RWPE1 (cell line): ENCODE measurements at places on chromosomes 7 and 10.

- DNase-seq, result no peak
Observed at GRCh38 chr10:63608511-63608910, 87.3 kb downstream of the REEP3 start.

- DNase-seq, result no peak
Observed at GRCh38 chr10:58771863-58772262, 259.2 kb downstream of the BICC1 start.

- DNase-seq, result peak; percentile 48
Observed at GRCh38 chr10:70381471-70382421, 679 bp downstream of the LRRC20 start.

DNA sequence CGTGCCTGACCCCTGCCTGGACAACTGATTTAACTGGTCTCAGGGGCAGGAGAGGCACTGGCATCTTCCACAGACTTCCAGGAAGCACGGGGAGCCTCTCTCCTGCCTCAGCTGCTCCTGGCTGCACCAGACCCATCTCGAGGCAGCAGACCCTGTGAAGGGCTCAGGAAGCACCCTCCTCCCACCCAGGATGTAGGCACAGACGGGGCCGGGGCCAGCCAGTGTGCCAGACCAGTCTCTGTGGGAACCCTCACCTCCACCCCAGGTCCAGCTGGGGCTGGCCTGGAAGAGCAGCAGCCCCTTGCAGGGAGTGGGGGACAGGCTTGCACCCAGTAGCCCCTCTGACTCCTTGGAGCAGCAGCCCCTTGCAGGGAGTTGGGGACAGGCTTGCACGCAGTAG is 56.3 kb downstream of the RASGEF1A start:
- DNase-seq, result no peak

GRCh38 chr7:144049491-144049890 is 743 bp downstream of the OR2A5 start:
- DNase-seq, result no peak

DNA sequence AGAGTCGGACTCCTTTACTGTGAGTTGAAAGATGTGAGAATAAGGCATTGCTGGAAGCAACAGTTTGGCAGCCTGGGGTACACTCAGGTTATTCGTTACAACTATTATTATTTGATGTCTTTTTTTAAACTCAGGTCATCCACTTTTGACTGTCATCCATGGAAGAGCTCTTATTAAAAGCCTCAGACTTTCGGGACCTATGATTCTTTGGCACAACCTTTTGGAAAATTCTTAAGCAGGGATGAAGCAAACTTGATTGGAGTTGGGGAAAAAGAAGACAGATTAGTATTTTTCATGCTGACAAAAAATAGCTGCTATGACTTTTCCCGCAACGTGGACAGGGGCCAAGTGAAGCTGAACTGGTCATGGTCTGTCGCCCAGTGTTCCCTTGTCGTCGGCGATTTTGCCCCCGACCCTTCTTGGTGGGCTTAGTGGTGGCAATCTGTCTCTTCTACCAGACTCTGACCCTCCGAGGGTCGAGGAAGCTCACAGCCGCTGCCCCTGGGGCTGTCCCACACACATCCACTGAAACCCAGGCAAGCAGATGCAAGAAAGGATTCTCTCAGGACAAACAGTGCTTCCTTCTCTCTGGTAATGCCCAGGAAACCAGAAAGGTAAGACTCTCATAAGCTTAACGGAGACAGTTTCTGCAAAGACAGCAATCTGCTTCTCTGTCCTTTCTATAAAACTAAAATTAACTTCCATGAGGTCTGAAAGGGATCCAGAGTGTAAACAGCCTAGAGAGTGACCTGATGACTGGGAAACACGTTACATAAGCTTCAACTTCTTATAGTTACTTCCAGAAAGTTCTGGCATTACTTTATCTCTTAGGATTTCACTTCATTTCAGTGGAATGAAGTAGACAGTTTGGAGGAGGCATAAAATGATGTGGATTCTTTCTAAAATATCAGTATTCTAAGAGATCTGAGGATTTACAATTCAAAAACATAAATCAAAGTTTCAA is 1.0 kb downstream of the CPED1 start:
- no peak for DNase-seq

DNA sequence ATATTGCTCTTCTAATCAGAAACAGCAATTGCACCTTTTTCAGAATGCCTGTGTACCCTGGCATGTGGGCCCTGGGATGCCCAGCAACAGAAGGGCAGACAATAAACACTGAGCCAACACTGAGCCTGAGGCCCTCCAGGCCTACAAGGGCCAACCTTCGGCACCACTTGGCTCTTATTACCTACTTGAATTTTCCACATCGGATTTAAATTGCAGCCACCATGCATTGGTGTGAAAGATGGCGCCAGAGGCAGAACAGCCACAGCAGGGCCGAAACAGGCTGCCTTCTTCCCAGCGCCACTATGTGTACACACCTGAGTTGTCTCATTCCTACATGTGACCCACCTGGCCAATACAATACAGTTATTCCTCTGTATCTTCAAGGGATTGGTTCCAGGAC is 51.4 kb upstream of the EZH2 start:
- no peak for DNase-seq

GRCh38 chr7:66700633-66701131 is 39.9 kb upstream of the RABGEF1 start:
- DNase-seq, result no peak

GRCh38 chr7:39615350-39615975 is 7.9 kb upstream of the RALA start:
- no peak for DNase-seq

- DNase-seq, result no peak
Observed at GRCh38 chr7:101391991-101392390, 29.3 kb downstream of the COL26A1 start.

- DNase-seq, result no peak
Observed at GRCh38 chr10:132162590-132163277, 24.0 kb upstream of the DPYSL4 start.

DNA sequence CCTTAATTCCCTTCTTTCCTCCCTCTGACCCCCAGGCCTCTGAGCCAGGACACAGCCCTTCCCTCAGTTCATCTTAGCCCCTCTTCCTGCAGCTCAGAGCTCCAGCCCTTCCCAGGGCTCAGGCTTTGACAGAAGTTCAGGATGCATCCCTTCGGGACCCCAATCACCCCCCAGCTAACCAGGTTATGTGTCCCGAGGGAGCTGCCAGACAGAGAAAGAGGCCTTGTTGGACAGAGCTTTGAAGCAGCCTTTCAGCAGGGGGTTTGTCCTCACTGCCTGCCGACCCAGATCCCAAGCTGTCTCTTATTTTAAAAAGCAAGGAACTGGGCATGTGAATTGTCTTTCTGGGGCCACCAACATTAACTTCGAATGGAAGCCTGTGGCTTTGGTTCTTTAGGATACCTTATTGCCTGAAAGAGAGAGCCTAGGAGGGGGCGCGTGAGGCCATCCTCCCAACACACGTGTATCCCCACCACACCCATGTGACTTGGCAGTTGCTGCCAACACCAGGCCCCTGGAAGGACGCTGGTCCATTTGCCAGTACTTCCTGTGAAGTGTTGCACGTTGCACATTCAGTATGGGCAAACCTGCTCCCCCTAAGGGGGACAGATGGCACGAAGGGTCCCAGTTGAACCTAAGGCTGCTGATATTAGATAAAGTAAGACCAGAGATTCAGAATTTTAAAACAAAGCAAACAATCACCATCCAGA is 858 bp downstream of the CCDC136 start:
- DNase-seq, result no peak

- DNase-seq, result no peak
Observed at GRCh38 chr10:125344573-125345171, 184.3 kb upstream of the CTBP2 start.

DNA sequence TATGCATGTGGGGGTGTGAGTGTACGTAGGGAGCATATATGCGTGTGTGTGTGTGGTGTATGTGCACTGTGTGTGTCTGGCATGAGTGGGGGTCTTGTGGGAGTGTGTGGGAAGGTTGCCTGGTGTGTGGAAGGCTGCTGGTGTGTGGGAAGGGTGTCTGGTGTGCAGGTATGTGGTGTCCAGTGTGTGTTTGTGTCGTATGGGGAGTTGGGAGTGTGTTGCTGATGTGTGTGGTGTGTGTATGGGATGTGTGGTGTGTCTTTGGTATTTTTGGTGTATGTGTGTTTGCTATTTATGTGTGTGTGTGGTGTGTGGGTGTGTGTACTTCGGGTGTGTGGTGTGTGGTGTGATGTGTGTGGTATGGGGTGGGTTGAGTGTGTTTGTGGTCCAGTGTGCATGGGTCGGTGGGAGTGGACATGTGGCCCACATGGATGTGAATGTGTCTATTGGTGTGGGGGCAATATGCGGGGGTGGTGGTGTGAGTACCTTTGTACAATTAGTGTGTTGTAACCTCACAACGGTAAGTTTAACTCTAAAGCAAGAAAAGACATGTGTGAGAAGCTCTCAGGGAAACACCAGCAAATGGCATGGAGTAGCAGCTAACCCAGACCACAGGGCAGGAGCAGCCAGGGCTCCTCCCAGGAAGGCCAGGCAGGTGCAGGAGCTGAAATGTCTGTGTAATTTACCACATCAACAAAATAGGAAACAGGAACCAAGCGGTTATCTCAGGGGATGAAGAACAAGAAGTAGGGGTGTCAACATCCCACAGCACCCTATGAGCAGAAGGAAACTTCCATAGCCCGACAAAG is 11.9 kb downstream of the ANTXRL start:
- DNase-seq, result no peak

DNA sequence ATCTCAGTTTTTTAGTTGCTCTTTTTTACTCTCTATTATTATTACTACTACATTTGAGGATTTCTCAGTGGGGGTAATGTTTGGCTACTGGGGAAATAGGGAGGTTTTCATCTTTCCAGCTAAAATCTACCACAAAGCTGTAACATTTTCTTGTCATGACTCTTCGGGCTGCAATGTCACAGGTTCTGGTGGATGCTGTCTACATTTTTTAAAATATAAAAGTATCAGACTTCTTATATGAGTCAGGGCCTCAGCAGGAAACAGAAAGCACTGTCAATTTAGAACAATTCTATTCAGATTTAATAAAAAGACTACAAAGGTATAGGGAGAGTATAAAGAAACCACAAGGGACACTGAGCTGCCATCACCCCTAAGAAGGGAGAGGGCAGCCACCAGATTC is 61.6 kb downstream of the DNAJC12 start:
- DNase-seq, result no peak

DNA sequence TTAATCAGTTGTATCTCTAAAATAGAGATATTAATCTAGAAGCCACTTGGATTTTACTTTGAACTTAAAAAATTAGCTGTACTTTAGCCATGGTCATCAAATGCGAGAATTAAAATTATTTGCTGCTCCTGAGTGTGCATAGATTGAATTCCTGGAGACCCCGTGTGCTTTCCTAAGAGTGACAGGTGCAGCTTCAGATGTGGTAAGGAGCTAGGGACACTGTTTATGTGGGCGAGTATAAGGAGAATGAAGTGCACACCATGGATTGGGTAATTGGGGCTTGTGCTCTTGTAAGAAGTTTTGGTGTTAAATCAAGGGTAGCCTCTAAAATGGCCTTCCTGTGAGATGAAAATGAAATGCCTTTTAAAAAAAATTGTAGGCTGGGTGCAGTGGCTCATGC is 9.8 kb downstream of the PLCE1 start:
- no peak for DNase-seq

DNA sequence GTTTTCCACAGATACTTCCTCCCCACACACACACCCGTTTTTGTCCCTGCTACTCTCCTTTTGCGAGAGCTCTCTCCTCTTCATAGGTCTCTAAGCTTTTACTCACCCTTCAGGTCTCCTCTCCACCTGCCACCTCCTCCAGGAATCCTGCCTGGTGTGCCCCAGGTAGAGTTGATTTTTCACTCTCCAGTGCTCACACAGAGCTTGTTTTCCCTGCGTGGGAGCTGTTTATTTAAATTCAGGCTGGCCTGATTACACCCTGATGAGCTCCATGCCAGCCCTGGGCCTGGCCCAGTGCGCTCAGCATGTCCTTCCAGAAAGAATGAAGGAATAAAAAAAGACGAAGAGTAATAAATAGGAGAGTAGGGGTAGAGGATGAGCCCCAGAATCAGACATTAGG is 7.5 kb upstream of the CLDN4 start:
- no peak for DNase-seq

DNA sequence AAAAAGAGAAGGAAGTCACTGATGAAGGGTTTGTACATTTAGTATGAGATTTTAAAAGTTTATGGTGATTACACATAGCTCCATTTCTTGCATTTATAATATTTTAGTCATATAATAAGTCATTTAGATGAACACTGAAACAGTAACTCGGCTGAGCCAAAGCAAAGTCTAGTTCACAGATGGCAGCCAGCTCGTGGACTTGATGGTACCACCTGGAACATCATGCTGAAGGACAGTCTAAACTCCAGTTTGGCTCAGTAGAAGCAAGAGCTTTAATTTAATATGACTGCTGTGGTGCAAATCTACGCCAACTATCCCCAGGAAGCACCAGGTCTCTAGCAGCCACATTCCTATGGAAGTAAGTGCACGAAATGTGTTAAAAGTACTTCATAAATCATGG is 16.4 kb downstream of the SRI start:
- no peak for DNase-seq

GRCh38 chr7:77309714-77310220 is 106.4 kb downstream of the GSAP start:
- no peak for DNase-seq

DNA sequence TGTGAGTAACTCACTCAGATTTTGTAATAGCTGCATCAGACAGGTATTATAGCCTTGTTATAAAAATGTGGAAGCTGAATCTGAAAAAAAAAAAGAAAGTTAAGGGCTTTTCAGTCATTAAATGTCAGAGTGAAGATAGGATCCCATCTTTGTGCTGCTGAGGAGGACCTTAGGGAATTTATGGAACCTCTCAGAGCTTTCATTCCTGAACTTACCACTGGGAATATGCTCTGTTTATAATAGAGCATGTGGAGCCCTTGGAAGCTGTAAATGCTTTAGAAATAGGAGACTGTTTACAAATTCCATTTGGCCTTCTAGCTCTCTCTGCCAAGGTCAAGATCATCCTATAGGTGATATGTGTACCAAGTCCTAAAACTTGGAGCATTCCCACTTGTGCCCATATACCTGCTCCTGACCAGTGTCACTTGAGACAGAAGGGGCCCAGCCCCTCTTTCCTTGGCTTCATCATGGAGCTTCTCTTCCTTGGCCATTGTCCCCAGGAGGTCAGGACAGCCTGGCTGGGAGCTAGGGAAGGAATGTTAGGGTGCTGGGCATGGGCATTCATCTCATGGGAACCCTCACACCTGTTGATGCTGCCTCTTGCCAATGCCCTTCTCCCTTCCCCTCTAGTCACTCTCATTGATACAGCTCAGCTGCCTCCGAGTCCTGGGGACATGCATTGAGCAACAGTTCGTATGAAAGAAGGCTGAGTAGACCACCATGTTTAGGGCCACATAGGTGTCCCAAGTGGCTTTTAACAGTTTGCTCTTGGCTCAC is 105.3 kb downstream of the LRRC18 start:
- no peak for DNase-seq

DNA sequence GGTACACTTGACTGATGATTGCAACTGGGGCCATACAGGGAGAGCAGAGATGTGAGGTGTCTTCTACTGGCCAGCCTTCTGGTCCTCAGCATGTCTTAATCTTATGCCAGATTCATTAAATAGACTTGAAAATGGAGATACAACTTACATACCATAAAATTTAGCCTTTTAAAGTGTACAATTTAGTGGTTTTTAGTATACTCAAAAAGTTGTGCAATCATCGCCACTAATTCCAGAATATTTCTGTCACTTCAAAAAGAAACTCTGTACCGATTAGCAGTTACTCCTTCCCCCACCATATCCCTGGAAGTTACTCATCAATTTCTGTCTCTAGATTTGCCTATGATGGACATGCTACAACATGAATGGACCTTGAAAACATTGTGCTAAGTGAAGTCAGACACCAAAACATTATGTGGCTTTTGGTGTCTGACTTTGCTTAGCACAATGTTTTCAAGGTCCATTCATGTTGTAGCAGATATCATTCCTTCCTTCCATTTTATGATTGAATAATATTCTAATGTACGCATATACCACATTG is 53.0 kb downstream of the SH2D4B start:
- peak; percentile 68 for DNase-seq

- DNase-seq, result no peak
Observed at GRCh38 chr10:23445591-23445990, 6.7 kb downstream of the OTUD1 start.
